ENCODE measurements at places on chromosomes 5 and 9. TPM values are rescaled to one million over a fixed set of nuclear protein-coding genes. Genes with fewer than 3 reads are reported as not detected.

The ANKDD1B gene
- 4.7 TPM for total RNA-seq

The CRB2 gene
- total RNA-seq = 5.6 TPM

The DNAJC21 gene
- 39.5 TPM for total RNA-seq

The FCHSD1 gene
- total RNA-seq = 18.0 TPM

The C5orf52 gene
- not detected for total RNA-seq

The ALAD gene
- 27.1 TPM for total RNA-seq

The GPR150 gene
- not detected for total RNA-seq

The WWC1 gene
- 27.6 TPM for total RNA-seq

DNA sequence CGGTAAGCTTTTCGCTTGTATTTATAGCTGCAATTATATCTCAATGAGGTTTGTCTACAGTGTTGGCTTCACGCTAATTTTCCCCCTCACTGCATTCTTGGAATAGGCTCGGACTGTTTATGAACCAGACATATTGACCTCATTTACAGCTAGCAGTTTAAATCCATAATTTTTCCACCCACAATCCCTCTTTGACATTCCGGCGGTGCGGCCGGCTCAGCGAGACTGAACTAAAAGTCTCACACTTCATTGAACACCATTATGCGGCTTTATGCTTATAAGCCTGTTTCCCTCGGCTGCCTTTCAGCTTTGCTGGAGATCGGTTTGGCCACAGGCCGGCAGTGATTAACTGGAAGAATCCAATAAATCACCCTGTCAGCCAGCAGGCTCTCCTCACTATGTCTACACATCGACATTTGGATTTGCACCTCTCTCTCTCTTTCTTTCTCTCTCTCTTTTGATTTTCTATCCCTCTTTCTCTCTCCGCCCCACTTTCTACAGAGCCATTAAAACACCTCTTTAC, 315.0 kb upstream of the TLE4 start:
- peak; percentile 34 for DNase-seq

GRCh38 chr5:173455599-173455957, 127.4 kb upstream of the STC2 start:
- DNase-seq = no peak

- no peak for DNase-seq
Observed at GRCh38 chr9:131707733-131708157, 32.1 kb downstream of the RAPGEF1 start.

DNA sequence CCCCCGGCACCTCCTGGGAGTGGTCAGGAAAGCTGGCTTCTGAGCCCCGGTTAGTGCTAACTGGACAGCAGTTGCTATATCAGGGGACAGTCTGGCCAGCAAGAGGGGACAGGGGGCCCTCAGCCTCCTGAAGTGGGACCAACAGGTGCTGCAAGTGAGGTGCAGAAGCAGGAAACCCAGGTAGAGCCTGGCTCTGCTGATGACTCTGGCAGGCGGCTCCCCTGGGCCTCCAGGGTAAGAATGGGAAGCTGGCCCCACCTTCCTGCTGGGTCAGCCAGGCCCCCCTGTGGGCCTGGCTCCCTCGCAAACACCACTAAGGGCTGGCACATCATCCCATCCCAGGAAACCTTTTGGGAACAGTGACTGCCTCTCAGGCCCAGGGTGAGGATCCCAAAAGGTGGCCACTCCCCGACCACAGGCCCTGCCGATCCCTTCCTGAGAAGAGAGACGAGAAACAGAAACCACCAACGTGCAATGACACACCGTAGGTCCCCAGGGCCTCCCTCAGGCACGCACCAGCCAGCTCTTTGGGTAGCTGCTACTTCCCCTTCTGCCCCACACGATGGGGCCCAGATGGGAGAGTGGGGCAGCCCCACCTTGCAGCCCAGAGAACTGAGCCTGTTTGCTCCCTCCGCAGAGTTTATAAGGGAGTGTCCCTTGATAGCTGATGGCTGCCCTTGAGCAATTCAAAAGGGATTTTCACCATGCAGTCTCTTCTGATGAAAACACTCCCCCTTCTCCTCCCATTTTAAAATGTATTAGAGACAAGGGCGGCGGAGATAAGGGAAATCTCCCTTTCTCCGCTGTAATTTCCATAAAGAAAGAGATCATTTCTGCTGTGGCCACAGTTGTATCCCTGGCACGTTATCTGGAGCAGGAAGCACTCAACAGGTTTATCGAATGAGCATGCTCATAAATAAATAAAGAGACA, 76.8 kb downstream of the STK10 start:
- DNase-seq = peak; percentile 41

DNA sequence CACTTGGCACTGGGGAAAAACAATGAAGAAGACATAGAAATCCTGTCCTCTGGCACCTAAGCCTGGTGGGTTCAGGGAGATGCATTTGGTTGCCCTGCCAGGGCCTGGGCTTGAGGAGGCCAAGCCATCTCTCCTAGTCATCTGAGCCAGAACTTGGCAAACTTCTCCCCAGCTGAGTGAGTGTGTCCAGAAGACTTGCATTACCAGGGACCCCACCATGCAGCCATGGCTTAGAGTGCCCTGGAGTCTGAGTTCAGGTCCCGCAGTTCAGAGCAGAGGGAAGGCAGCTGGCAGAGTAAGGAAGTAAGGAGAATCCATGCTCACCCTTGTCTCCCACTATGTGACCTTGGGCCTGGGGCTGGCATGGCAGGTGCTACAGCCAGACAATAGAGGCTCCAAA, 37.4 kb upstream of the FCN1 start:
- no peak for DNase-seq

GRCh38 chr5:14252793-14253192, 109.7 kb downstream of the TRIO start:
- no peak for DNase-seq

- DNase-seq = no peak
Observed at GRCh38 chr5:80348171-80348570, 28.4 kb downstream of the SPZ1 start.

DNA sequence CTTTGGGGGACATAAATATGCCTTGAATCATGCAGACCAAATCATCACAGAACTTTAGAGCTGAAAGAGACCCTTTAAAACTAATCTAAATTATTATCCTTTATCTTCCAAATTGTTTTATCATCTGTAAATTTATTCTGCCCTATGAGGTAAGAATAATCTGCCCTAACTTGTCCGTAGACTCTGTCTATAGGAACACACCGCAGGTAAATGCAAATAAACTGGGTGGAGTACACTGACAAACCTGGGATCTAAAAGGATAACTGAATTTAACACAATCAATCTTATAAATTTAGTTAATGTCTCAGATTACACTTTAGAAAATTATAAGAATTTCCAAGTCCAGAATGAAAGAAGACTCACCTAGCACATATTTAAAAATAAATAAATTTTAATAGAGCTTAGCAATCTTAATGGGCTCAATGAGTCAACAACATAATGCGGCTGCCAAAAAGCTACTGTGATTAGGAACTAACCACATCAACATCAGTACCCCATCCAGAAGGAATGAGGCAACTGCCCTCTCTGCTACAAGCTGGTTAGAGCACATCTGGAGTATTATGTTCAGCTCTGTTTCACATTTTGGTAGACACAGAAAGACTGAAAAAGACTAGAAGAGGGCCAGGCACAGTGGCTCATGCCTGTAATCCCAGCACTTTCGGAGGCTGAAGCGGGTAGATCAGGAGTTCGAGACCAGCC, 5.6 kb downstream of the MEGF9 start:
- no peak for DNase-seq

DNA sequence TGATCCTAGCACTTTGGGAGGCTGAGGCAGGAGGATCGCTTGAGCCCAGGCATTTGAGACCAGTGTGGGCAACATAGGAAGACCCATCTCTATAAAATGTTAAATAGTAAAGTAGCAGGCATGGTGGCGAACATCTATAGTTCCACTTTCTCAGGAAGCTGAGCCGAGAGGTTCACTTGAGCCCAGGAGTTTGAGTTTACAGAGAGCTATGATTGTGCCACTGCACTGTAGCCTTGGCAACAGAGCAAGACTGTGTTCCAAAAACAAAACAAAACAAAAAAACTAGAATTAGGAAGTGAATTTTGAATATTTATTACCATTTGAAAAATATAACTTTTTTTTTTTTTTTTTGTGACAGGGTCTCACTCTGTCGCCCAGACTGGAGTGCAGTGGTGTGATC, 26.8 kb upstream of the PAX5 start:
- no peak for DNase-seq

DNA sequence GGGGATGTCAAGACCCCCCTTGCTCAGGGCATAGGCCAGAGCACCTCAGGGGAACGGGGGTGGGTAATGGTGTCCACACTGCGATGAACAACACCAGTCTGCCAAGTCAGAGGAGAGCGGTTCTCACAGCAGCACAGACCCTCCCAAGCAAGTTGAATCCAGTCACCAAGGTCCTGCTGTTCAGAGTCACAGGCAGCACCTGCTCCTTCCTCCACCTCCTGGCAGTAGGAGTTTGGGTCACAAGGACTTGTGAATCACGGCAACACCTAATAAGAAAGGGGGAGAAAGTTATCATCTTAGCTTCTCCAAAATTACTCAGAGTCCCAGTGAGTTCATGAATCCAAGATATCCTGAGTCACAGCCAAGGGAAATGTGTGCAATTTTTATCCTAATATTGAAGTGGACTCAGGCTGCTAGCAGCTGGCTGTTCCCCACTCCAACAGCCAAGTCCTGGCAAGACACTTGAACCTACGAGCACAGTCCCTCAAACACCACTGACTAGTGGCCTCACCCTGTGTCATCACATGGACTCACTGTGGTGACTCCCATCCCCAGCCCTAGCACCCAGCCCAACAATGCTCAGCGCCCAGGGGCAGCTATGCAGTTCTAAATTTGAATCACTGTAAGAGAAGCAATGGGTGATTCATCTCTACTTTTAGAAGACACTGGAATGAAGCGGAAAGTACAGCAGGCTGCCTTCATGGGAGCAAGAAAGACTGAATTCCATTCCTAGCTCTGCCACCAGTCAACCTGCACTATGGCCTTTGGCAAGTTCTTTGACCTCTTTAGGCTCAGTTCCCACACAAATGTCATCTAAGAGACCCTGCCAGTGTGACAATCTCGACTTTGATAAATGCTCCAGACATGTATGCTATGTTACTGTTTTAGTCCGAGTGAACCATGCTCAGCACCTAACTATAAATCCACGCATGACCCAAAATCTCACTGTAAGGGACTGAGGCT, 113.7 kb downstream of the KLHL3 start:
- no peak for DNase-seq

- DNase-seq = peak; percentile 60
Observed at GRCh38 chr9:19946441-19947109, 157.7 kb upstream of the SLC24A2 start.

DNA sequence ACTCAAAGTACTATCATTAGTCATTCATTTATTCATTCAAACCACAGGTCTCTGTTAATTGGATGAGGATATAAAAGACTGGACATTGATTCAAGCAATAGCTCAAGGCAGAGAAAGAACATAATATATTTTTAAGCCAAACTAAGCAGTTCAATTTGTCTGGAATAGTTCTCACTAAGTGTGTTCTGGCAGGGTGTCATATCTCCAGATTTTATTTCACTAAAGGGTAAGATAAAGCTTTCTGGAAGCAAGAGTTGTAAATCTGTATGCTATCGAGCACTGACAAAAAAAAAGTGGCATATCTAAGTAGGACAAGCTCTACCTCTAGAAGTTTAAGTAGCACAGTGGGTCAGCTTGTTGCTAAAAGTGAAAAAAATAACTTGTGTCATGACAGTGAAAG, 375.6 kb downstream of the TUSC1 start:
- no peak for DNase-seq

DNA sequence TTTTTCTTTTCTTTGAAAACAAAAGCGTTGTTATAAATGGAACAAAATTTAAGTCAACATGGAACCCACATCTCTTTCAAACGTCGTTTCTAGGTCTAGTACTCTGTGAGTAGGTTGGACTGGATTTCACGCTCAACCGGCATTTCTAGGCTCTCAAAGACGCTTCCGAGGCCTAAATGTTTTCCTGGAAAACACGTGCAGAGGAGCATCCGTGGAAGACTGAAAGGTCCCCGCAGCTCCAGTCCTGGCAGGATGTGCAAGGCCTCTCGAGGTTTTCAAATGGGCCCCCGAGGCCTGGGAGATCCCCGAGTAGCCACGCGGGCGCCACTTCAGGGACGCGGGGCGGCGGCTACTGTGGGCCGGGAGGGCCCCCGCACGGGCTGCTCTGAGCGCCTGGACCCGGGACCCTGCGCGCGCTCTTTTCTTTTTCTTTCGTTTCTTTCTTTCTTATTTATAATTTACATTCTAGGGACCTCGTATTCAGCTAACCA, 4.2 kb upstream of the IRX2 start:
- peak; percentile 7 for DNase-seq

GRCh38 chr5:90554358-90555006, 4.1 kb upstream of the ADGRV1 start:
- no peak for DNase-seq

DNA sequence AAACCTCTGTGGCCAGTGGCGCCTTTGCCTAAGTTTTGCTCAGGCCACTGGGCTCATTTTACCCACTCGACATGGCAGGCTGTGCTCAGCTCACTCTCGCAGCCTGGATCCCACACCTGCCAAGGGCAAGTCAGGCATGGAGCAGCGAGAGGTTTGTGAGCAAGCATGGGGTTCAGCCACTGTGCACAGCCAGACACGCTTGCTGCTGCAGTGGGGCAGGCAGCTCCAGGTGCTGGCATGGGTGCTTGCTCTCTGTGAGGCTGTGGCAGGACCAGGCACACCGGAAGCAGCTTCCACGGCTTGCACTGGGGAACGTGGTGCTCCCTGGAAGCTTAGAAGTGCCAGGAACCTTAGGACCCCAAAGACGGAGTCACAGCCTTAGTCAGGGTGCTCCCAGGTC, 470.1 kb downstream of the CDH9 start:
- no peak for DNase-seq

GRCh38 chr9:6680797-6681146, 35.2 kb upstream of the GLDC start:
- DNase-seq = peak; percentile 77

GRCh38 chr5:42718591-42718990, 38.0 kb upstream of the CCDC152 start:
- DNase-seq = no peak

GRCh38 chr5:109788596-109788995, 98.9 kb downstream of the MAN2A1 start:
- DNase-seq = no peak

DNA sequence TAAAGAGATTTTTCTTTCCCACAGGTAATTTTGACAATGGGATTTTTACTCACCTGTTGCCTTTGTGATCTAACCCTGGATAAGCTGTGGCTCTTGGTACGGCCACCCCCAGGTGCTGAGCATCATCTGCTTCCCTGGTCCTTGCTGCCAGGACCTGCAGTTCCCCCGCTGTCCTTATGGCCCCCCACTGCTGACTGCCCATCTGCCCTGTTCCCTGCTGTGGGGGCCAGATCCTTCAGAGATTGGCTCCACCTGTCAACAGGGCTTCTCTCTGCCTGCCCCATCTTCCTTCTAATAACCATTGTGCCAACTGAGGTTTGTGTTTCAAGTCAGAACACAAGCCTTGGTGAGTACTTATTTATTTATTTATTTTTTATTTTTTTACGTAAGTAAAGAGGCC, 183.3 kb downstream of the MAPKAP1 start:
- no peak for DNase-seq

GRCh38 chr9:33374190-33374589, 28.2 kb downstream of the AQP7 start:
- no peak for DNase-seq

Measured in hepatocyte (in vitro differentiated cells).